ENCODE measurements at places on chromosomes 4 and X.

DNA sequence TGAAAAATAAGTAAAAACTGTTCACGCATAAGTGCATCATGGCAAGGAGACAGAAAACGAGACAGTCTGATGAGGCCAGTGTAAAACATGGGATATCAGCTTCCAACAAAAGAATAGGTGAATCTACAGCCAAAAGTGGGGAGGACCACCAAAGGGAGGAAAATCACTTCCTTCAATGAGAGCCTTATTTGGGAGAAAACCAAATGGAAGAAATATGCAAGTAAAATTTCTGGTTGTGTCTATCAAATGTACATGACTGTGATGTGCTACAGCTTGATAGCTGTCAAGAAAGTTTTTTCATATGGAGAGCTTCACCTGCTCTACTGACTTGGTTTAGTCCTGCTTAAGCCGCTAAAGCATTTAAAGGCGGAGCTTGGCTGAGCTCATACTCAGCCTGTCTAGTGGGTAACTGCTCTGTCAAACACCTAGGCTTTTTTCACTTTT, 66.2 kb downstream of the MAGEA1 start:
- DNase-seq: no peak

- DNase-seq: no peak
These were observed 40.5 kb upstream of the GPR78 start for GRCh38 chr4:8539661-8540060.

DNA sequence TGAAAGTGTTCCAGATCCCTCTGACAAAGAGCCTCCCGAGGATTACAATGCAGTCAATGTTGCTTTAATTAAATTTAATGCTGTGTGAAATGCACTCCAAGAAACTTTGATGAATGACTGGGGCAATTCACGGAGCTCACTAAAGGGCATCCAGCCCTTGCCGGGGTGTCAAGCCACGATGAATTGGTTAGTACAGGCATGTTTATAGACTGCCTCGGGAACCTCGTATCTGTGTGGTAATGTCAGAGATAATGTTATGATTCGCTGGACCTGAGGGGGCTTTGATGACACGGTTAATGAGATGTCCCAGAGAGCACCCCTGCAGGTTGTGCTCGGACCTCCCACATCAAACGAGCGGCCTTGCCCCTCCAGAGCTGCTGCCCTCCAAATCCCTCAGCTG, 428.8 kb downstream of the NKX6-1 start:
- DNase-seq: no peak

- DNase-seq: no peak
These were observed 402.7 kb upstream of the INTU start for GRCh38 chr4:127229855-127230608.

GRCh38 chr4:65825116-65825753, 154.9 kb upstream of the EPHA5 start:
- no peak for DNase-seq

- no peak for DNase-seq
These were observed 763.4 kb downstream of the PCDH18 start for GRCh38 chr4:136768925-136769275.

DNA sequence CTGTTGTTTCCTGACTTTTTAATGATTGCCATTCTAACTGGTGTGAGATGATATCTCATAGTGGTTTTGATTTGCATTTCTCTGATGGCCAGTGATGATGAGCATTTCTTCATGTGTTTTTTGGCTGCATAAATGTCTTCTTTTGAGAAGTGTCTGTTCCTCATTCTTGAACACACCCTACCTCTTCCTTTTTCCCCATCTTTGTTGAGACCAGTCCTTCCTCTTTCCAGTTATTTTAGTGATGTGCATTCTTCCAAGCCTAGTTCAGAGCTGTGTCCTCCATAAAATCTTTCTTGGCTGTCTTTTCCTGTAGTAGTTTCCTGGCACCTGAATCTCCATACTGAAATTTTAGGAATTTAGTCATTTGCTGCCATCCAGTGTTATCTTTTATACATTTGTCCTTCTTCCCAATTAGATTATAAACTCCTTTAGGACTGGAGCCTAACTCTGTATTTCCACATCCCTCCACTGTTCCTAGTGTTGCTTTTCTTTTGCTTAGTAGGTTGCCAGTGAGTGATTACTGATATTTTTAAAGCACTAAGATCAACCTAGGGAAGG, 11.4 kb downstream of the FHIP1A start:
- DNase-seq: no peak

- no peak for DNase-seq
These were observed 1620.9 kb downstream of the STIM2 start for GRCh38 chr4:28481565-28481964.

DNA sequence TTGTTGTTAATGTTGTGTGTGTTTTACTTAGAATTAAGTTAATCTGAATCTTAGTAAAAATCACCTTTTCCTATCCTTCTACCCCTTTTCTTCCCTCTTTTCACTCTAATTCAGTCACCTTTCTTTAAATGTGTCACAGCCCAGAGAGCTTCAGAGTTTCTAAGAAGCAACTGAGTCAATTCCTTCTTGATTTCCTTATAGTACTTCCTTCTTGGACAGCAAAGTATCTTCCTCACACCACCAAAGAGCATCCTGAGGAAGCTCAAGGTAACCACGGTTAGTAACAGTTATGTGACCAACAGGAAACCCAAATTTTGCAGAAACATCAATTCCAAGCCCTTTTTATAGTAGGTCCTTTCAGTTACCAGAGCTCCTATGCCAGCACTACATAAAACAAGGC, 243.2 kb upstream of the BMP3 start:
- no peak for DNase-seq

DNA sequence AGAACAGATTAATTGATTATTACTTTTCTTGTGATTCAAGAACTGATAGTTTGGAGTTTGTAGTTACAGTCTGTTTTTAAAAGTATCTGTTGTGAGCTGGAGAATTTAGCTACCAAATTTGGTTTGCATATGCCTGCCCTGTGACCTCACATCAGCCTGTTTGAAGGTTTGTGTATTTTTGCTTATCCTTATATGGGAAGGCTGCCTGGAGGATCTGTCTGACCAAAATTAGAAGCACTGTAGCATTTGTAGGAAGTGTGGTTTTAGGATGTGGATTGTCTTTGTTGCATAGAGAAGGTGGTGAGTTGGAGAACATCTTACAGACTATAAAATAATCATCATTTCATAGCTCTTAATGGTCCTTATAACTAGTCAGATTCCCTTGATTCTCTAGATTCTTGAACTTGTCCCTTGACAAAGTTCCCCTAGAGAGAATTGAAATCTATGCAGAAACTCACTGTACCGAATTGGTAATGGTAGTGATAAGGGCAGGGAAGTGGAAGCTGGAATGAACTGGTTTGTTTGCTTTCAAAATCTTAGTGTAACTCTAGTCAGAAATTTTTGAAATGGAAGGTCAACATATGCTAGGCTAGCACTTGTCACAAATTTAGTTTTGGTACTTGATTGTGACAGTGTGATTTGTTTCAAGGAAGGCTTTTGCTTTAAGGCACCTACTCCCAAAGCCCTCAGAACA, 57.3 kb downstream of the SH3BGRL start:
- DNase-seq: no peak

- DNase-seq: no peak
These were observed 43.5 kb downstream of the EVC start for GRCh38 chr4:5754529-5754881.

DNA sequence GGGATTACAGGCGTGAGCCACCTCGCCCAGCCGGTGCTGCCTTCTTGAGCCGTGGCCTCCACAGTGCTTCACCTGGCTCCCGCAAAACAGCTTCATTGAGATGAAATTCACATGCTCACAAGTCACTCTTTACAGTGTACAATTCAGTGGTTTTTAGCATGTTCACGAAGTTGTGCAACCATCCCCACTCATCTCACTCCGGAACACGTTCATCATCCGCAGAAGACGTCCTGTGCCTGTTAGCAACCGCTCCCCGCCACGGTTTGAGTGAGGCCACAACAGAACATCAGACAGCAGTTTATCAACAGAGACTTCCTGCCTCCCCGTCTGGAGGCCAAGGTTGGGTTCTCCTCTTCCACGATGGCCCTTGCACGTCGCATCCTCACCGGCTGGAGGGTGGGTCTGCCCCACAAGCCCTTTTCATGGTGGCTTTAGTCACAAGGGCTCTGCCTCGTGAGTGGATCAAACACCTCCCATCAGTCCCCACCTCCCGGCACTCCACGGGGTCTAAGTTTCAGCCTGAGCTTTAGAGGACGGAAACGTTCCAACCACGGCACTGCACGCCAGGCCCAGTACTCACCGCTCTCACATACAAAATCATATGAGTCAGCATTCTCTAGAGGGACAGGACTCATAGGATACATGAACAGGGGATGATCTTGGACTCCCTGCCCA, 29.6 kb upstream of the SPON2 start:
- peak; percentile 39 for DNase-seq

GRCh38 chr4:67522851-67523671, 22.2 kb downstream of the CENPC start:
- no peak for DNase-seq

- peak; percentile 9 for DNase-seq
These were observed 25.5 kb downstream of the BBS12 start for GRCh38 chr4:122758033-122758432.

GRCh38 chr4:69748173-69748572, 12.2 kb downstream of the SULT1B1 start:
- no peak for DNase-seq

GRCh38 chrX:39995457-39995856, 102.3 kb downstream of the BCOR start:
- no peak for DNase-seq
